Stimulated activated CD4-positive, alpha-beta T cell treated with anti-CD3 and anti-CD28 coated beads, Interleukin-12 subunit alpha, Interleukin-12 subunit beta, amount 100 ng/mL, for 48 hours (primary cell): ENCODE measurements at places on chromosomes 6 and 20.

- no peak for DNase-seq
Measured at GRCh38 chr6:81475646-81476045, 276.8 kb downstream of the TENT5A start.

DNA sequence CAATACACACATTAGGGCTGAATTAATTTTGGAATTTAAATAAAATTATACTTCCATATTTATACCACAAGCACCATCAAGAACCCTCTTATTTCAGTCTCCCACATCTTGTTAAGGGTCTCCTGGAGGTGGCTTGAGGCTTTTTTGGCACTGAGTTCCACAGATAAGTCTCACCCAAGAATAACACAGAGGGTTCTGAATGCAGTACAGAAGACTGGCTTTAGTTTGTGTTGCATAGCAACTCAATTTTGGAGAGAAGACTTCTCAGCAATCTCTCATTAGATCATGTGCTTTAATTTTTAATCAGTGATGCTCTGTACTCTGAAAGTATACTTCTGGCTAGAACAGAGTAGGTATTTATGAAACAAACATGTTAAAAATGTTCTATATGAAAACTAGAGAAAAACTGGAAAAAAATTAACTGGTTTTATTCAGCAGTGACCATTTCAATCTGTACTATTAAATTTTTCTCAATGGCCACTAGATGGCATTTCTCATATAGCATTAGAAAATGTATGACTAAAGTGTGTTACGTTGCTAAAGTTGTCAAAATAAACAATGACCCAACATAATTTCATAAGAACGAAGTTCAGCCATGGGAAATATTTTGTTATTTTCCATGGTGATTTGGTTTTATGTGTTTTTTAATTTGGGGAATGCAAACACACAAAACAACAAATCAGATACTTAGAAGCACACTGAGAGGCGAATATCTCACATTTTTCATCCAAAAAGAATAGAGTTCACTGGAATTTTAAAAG, 32.7 kb upstream of the MAP7 start:
- DNase-seq = no peak

DNA sequence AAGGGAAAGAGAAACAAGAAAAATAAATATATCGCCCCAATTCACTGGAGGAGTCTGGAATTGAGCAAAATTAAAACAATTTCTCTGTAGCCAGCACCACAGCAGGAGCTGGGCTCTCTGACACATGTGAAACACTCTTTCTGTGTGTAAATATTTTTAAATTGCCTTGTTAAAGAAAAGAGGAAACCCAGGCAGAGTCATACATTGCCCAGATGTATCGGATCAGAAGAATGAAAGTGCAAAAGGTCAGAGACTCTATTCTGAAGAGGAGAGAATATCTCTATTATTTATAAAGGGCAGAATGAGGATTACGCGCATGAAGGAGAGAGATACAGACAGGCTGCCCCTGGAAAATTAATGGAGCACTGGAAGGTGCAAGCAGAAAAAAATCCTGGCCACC, 127.0 kb upstream of the MAN1A1 start:
- no peak for DNase-seq

GRCh38 chr6:149779644-149779963, 30.1 kb downstream of the PCMT1 start:
- no peak for DNase-seq

- no peak for DNase-seq
Measured at GRCh38 chr20:54345821-54346220, 129.6 kb upstream of the DOK5 start.

DNA sequence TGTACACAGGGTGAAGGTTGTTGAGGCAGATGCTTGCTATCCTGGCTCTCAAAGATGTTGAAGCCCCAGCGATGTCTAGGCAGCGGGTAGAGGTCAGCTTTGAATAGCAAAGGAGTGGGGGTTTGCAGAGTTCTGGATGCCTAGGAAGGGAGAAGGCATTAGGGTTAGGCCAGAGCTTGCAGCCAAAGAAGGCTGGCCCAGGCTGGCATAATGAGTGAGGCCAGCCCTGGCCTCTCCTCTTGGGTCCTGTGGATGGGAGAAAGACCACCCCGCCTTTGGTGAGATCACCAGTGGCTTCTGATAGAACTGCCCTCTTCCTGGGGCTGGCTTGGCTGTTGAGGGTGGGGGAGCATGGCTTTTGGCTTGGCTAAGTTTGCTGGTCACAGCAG, 406 bp upstream of the WFDC5 start:
- DNase-seq = no peak

- peak; percentile 53 for DNase-seq
Measured at GRCh38 chr6:135163440-135163738, 17.7 kb upstream of the MYB start.

DNA sequence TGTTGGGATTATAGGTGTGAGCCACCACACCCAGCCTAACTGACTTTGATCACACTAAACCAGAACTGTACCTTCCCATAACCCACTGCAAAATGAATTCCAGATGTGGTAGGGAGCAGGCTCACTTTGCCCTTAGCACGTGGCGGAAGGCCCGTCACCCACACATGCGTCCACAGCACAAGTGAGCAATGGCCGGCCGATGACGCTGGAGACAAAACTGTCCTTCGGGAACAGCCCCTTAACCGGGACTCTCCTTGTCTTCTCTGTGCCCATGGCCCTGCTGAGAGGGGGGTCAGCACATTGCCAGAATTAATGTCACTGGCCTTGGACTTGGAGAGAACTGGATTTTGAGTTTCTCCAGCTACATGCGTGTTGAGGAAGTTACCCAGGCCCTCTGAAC, 107.2 kb downstream of the TOX2 start:
- DNase-seq = no peak

DNA sequence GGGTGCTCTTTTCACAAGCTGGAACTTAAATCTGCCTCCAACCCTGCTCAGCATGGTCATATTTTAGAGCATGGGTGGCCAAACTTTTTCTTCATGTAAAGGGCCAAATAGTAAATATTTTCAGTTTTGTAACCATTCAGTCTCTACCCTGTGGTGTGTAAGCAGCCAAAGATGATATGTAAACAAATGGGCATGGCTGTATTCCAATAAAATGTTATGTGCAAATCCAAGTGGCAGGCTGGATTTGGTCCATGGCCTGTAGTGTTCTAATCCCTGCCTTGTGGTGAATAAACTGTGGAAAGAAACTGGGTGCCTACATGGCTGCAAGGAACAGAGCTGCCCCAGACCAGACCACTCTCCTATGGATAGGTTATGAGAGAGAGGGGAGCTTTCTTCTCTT, 32.7 kb downstream of the OGFRL1 start:
- no peak for DNase-seq

DNA sequence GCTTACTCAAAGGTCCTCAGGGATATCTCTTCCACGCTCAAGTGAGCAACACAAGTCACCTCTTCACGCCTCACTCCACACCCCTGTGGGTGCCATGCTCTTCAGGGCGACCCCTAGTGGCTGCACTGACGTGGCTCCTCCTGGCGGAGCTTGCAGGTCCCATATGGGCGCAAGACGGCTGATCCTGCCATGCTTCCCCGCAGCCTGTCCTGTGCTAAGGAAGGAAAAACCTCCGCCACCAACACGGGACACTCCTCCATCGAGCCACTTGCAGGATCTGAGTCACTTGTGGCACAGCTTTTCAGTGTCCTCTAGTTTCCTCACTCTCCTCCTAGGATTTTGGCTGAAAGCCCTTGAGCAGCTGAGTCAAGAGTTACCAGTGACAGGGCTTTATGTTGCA, 90.7 kb downstream of the KHDC1L start:
- peak; percentile 19 for DNase-seq

DNA sequence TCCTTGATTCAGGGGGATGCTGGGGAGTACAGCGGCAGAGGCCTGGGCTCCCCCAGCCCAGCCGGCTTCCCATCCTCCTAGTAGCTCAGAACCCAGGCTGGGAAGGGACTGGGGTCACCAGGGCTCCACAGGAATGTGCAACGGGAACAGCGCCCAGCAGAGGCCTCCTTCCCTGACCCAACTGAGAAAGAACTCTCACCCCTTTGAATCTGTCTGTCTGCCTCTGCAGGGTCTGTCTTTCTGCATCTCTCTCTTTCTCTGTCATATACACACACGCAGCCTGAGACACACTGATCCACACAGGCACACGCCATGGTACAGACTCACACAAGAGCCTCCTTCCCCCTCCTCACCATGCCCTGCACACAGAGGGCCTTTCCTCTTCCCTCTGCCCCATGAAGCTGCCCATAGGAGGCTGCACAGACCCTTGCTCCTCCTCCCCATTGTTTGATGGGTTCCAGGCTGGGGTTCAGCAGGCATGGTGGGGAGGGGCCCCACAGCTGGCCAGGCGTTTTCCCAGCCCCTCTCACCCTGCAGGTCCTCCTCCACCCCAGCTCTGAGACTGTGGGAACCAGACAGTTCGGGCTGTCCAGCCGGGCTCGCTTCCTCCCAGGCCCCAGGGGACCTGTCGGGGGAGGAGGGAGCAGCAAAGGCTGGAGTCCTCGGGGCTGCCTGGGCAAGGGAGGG, 2.8 kb downstream of the FOXS1 start:
- DNase-seq = no peak

DNA sequence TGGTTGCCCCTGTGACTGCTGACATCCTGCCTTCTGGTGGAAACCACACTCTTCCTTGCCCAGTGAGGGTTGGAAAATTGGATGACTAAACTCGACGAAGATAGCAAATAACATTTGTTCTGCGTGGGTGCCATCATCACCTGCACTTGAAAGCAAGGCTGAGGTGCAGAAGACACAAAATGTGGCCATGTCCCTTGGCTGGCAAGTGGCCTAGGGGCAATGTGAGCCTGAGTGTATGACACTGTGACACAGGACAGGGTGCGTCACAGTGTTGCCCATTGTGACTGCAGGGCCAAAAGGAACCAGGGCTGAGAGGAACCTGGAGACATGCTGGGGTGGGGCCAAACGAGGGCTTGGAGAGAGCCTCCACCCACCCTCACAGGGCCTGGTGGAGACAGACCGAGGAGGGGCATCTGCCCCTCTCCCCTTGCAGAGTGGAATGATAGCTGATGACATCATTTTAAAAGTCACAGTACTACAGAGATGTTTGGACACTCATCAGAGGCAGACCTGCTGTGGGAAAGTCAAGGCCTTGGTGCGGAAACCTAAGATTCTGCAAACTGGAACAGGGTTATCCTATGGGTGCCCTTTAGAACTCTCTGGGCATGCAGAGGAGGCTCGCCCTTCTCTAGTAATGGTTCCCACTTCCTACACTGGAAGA, 12.8 kb upstream of the HLA-F start:
- no peak for DNase-seq

GRCh38 chr6:92376691-92377090, 1042.7 kb downstream of the EPHA7 start:
- DNase-seq = no peak

- no peak for DNase-seq
Measured at GRCh38 chr6:13710552-13711323, 897 bp downstream of the RANBP9 start.

DNA sequence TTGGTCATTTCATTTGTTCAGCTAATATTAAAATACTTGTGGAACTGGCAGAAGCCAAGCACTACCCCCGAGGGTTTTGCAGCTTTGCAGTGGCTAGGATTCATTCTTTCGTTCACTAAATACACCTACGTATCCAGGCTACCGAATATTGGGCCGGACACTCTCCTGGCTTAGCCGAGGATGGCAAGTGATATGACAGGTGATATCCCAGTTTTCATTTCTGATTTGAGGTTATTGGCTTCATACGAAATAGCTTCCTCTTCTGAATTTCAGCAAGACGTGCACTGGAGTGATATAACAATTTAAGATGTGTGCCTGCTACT, 536 bp upstream of the MTFR2 start:
- DNase-seq = no peak

DNA sequence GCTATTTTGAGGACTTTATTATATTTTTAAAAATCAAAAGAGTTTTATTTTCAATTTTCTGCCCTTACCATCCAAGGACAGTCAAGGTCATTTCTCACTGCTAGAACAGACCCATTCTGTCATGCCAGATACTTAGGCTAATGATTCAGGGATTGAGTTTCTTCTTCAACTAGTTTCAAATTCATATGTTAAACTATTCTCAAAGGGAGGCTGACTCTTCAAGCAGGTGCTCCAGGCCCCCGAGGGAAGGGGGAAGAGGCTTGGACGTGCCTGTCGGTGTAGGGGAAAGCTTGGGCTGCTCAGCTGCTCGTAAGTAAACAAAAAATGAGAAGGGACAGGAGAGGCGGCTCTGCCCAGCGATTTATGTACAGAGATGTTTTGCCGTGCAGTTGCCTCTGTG, 69.4 kb upstream of the MYLIP start:
- no peak for DNase-seq

GRCh38 chr6:160861824-160862223, 129.7 kb upstream of the MAP3K4 start:
- DNase-seq = no peak

DNA sequence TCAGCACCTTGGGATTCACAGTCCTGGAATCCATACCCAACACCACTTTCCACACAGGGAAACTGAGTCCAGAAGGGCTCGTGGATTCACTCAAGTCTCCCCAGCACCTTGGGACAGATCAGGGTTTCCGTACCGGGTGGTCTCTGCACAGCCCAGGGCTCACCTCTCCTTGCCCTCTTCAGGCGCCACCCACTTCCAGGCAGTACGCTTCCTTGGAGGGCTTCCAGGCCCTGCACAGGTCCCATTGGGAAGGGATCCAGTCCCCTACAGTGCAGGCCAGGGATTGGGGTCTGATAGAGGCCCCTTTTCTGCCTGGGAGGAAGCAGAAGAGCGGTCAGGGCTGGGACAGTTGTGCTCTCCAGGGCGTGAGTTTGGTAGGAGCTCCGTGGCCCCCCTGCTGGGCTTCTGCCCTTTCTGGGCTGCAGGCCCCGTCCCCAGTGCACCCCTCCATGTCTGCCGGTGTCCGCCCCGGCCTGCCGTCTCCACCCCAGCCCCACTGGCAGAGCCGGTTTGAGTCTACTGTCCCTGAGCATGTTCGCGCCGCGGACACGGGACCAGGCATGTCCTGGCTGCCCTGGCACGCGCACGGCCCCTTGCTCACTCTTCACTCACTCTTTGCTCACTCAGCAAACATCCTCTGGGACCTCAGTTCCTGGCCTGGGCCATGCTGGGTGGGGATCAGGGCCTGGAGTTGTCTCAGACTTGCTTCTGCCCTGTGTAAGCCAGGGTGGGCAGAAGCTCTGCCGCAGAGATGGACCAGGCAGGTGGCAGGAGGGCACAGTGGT, 12.6 kb downstream of the SRC start:
- DNase-seq = no peak

DNA sequence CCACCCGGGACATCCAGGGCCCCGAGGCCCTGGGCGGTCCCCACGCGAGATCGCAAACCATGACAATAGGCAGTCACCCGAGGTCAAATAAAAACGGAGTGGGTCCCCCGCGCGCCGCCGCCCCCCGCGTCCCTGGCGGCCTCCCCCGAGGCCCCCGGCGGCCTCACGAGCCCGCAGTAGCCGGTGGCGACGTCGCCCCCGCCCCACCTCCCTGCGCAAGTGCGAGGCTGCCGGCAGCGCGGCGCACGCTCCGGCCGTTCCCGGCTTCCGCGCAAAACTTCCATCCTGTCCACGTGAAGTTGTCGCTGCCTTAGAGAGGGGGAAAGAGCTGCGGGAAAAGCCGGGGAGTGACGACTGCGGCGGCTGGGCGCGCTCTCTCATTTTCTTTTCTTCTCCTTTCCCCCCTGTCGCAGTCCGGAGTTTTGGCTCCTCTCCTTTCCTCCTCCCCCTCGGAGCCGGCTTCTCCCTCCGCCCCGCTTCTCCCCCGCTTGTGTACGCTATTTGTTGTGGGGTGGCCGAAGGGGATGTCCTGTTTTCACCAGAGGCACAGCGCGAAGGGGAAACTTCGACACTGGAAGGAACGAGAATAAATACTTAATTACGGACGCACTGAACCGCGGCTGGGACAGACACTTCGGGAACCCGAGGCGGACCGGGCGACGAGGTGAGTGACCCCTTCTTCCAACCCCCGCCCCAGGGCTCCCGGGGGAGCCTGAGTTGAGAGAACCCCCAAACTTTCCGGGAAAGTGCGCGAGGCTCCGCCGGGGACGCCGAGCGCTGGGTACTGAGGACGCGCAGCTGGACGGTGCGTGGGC, at the start of gene EYA4:
EYA4 (plus strand) TSS at position 272 of the 815 bp plus-strand sequence. CDS start 33,424 bp downstream, outside the sequence.
- no peak for DNase-seq
